ENCODE measurements at places on chromosomes 7 and 10.

- no peak for DNase-seq
Measured at GRCh38 chr10:50431791-50432190, 180.5 kb upstream of the ASAH2 start.

DNA sequence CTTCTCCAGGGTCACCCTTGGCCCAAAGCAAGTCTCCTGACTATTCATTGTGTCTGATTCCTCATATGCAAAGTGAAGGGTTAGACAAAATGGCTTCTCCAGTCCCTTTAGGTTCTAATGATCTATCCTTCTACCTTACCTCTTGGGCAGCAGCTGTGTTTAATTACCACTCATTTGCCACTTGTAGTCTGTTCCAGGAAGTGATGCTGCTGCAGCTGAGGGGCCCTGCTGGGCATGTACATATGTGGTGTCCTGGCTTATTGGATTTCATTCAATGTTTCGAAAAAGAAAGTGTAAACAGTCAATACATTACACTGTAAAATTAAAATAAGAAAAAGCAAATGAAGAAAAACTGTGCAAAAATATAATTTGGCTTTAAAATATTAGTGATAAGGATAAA lies 36.6 kb downstream of the SCIN start:
- DNase-seq: no peak

- DNase-seq: no peak
Measured at GRCh38 chr10:62193479-62193878, 75.2 kb downstream of the RTKN2 start.

- DNase-seq: no peak
Measured at GRCh38 chr7:73424489-73424885, 9.1 kb upstream of the FZD9 start.

DNA sequence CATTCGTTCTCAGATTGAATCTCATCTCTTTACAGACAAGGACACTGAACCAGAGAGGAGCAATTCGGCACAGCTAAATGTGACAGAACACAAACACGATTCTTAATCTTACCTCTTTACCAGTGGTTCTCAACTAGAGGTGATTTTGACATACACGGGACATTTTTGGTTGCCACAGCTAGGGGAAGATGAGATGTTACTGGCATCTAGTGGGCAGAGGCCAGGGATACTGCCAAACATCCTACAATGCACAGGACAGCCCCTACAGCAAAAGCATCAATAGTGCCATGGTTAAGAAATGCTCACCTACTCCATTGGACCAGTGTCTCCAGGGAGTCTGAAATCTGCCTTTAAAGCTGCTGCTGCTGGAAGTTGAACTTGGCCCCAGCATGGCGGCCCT lies 27.3 kb downstream of the PDE1C start:
- DNase-seq: no peak

DNA sequence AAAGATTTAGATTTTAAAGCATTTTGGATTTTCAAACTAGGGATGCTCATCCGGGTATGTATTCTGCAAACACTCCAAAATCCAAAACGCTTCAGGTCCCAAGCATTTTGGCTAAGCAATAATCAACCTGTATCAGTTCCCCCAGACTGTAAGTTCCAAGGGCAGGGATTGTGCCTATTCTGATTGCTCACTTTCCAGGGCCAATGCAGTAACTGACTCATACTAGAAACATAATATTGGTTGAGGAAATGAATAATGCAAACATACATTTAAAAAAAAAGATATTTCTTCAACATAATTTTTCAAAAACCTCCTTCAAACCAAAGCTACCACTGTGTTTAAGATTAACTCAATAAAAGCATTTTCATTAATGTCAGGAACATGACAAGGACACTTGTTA lies 69.5 kb downstream of the HIBADH start:
- DNase-seq: no peak

DNA sequence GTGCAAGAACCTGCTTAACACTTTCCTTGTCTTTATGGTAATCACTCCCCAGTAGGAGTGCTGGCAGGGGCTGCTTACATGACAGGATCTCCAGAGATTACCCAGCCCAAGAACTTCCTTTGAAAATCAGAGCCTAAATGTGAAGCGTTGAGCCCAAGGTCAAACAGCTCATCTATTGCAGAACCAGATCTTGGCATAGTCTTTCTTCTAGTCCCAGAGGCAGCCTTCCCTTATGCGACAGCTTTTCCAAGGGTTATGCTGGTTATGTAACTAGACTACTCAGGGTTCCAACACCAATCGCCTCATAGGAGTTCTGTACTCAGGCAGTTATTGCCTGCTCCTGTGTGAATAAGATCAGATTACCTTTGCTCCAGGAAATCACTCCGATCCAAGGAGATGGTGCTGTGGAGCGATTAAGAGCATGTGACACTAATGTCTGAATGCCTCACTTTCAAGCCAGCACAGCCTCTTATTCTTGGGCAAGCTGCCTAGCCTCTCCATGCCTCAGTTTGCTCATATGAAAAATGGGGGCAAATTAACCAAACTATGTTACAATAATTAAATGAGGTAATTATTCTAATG lies 8.4 kb upstream of the LGI1 start:
- no peak for DNase-seq

DNA sequence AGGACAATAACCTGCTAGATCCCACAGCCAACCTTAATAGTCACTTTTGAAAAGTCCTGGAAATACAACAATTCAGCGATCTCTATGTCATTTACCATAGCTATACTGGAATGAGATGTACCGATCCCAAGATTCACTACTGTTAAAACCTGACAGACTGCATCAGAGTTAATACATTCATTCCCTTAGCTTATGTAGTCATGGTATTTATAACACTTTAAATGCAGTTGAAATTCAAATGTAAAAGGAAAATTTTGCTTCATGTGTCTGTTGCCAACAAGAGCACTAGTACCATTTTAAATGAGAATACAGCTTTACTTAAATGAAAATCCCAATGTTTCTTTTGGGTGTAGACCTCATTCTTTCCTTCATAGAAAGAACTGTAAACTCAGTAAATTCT lies 11.1 kb upstream of the GGCT start:
- no peak for DNase-seq

GRCh38 chr7:14206121-14206520 lies 216.7 kb upstream of the ETV1 start:
- DNase-seq: no peak

GRCh38 chr7:157476201-157476600 lies 139.4 kb downstream of the DNAJB6 start:
- no peak for DNase-seq

- no peak for DNase-seq
Measured at GRCh38 chr10:32516567-32517495, 70.9 kb downstream of the CCDC7 start.

DNA sequence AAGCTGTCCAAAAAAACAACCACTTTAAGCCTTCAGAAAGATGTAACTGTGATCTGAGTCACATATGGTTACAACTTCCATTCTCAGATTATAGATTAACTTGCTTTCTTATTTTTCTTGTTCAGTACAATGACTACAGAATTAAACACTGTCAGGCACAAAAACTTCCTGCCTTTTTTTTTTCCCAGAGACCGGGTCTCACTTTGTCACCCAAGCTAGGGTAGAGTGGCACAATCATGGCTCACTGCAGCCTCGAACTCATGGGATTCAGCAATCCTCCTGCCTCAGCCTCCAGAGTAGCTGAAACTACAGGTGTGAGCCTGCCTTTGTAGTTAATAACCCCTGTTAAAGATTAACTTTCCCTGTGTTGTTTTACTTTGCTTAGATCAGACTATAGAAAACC lies 163.2 kb downstream of the AVL9 start:
- DNase-seq: no peak

GRCh38 chr7:41504214-41504980 lies 198.5 kb downstream of the INHBA start:
- no peak for DNase-seq

GRCh38 chr7:37265006-37265405 lies 183.7 kb downstream of the ELMO1 start:
- DNase-seq: no peak

DNA sequence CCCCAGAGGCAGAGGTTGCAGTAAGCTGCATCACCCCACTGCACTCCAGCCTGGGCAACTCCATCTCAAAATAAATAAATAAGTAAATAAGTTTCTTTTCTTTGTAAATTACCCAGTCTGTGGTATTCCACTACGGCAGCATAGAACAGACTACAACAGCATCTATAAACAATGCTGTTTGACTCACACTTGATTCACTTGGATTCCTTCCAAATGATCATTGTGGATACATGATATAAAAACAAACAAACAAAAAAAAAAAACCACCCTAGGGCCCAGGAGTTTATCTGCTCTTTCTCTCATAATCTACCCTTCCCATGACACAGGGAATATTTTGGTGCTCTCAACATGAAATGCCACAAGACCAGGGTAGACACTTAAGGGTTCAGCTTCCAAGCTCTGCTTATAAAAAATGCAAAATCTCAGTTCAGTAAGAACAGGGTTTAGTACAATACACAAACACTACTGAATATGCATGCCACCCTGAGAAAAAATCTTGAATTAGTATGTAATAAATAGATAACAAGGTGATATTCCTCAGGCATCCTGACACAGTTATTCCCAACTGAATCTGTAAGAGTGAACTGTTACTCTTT lies 200.9 kb downstream of the FAM107B start:
- DNase-seq: no peak

DNA sequence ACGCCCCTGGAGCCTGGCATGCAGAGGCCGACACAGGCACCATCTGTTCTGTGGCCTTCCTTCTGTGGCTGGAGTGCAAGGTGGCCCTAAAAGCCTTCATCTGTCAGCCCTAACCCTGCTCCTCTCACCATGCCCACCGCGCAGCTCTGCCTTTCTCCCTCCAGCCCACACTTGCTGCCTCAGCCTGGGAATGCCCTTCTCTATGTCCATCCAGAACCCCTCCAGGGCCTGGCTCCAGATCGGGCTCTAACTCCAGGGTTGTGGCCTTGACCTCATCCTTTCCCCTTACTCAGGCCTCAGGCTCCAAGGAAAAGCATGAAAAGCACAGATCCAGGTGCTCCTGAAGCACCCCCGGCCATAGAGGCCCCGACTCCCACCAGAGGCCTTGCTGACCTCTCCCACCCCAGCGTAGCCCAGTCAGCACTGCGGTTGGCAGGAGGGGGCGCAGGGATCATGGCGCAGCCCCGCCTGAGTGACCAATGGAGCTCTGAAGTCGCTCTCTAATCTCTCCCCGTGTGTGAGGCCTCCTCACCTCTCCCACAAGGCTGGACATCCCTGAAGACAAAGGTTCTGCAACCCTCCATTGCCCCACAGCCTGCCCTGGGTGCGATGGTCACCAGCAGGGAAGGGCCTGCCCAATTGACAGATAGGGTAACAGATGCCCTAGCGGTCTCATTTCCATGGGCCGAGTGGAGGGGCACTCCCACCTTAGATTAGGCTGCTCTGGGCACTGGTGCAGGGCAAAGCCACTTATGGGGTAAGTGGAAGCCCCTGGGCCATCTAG lies 9.2 kb downstream of the ZCCHC24 start:
- no peak for DNase-seq

DNA sequence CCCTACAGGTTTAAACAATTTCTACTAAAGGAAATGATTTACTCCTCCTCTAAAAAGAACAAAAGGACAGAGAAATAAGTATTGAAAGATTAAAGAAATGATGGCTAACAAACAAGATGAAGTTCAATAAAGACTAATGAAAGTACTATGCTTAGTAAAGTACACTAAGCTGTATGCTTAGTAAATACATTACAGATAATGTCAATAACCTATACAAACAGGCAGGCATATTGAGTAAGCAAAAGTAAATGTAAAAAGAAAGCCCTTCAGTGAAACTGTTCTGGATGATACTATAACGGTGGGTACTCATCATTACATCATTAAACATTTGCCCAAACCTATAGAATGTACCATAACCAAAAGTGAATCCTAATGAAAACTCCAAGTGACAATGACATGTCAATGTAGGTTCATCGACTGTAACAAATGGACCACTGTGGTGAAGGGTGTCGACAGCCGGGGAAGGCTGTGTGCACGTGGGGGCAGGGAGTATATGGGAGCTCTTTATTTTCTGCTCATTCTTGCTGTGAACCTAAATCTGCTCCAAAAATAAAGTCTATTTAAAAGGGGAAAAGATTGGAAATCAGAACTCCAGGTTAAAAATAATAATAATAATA lies 34.0 kb downstream of the CYTH3 start:
- no peak for DNase-seq

- no peak for DNase-seq
Measured at GRCh38 chr10:117587036-117587435, 44.5 kb downstream of the EMX2 start.

DNA sequence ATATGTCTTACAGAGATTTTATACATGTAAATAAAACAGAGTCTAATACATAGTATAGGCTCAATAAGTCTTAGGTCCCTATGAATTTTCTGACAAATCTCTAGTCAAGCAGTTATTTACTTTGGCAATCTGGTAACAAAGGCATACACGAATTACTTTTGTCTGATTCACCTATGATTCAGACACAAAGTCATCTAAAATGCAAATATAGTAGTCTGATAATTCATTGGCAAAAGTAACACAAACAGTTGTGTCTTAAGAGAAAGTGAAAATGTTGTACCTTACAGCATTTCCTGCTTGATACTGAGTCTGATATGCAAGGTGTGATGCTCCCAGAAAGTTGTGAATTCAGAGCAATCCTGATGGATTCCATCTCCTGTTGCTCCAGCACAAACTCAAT lies 209.4 kb upstream of the PRSS1 start:
- no peak for DNase-seq

DNA sequence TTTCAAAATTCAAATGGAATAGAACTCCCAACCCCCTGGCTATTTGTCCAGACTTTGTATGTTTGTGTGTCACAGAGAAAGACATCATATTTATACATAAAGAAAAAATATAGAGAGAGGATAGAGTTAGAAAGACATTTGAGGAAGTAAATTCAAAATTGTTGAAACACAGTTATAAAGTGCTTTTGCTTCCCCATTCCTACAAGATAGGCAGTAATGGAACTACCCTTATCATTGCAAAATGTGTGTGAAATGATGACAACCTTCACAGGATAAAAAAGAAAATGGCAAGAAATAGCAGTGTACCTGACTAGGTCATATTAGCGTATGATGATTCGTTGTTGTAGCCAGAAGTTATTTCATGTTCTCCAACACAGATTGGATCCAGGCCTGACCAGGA lies 63.1 kb downstream of the FZD1 start:
- no peak for DNase-seq

DNA sequence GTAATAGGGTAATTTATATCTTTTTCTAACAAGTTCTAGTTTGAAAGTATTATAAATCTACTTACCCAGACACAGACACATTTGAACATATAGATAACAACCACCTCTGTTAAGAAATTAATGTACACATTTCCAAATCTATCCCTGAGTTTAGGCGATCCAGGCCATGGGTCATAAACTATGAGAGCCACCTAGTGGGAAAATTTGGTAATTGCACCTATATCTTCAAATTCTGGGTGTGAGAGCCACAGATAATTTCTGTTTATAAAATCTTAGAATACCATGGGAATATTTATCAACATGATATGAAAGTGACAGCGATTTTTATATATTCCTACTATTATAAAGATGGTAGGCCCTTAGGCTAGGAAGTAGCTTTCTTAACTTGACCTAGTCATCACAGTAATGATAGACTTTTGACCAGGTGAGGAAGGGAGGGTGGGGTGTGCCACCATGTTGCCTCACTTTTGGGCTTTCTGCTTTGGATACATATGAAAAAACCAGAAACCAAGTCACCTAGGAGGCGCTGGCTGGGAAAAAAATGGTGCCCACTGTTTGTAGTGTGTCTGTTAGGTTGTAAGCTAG lies 8.0 kb upstream of the EPHA1 start:
- peak; percentile 33 for DNase-seq

Measured in stimulated activated CD4-positive, alpha-beta T cell treated with anti-CD3 and anti-CD28 coated beads, Interleukin-1b, Interleukin-23, amount 100 ng/mL, for 4 hours (primary cell).